ENCODE measurements at places on chromosomes 4 and X.

DNA sequence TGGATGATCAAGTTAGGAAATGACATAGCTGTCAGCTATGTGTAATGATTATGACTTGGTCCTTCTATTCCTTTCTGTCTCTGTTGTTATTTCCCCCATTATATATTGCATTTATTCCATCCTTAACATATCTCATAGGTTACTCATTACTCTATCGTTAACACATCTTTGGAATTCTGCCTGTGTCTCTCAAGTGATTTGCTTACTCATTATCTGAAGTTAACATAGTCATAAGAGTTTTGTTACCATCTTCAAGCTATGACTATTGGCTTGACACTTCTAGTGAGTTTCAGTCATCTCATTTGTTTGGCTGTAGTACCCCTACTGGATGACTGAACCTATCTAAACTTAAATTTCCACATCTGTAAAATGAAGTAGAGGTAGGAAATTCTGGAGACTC, 286.1 kb upstream of the PPP1R2C start:
- DNase-seq = no peak

DNA sequence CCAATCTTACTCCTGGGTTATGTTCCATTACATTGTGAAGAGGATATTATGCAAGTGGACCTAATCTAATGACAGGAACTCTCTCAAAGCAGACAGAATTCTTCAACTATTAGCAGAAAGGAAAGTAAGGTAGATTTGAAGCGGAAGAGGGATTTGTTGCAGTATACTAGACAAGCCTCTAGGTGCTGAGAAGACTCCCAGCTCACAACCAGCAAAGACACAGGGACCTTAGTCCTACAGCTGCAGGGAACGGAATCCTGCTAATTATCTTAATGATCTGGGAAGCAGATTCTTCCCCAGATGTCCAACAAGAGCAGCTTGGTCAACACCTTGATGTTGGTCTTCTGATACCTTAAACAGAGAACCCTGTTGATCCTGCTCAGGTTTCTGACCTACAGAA, 73.6 kb downstream of the STK32B start:
- DNase-seq = no peak

- no peak for DNase-seq
Measured at GRCh38 chr4:79502081-79502480, 94.1 kb upstream of the GK2 start.

GRCh38 chr4:168218645-168219044, 99.9 kb downstream of the DDX60 start:
- DNase-seq = no peak

DNA sequence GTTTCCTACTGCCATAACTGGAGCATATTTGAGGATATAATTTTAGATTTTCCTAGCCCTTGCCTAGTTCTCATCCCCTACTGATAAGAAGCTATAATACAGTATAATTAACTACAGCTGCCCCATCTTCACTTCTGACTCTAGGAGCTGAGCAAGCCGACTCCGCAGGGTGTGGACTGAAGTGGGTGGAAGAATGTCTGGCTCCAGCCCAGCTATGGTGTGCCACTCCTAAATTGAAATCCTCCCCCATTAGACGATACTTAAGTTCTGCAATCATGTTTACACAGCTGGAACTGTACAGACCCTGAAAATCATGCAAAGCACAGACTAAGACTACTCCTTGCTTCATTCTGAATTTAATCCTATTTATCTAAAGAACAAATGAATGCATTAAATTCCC, 93.1 kb downstream of the PCDH19 start:
- DNase-seq = no peak

DNA sequence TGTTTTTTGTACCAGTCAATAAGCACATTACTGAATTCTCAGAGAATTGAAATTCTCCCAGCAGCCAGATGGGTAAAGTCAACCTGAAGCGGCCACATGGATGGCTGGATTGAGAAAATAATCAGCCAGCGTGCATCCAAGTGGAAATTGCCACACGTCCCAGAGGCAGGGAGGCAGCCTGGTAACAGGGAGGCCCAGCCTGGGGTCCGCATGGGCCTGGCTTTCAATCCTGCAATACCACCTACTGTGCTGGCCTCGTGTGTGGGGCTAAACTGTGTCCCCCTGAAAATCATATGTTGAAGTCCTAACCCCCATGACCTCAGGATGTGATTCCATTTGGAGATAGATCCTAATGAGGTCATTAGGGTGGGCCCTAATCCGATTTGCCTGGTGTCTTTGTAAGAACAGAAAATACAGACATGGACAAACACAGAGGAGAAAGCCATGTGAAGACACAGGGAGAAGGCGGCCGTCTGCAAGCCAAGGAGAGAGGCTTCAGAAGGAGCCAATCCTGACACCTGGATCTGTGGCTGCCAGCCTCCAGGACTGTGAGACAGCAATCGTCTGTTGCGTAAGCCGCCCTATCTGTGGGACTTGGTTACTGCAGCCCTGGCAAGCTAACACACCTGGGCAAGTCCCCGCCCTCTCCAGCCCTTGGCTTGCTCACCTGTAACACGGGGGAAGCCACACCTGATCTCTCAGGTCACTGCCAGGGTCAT, 90.3 kb downstream of the JAKMIP1 start:
- no peak for DNase-seq

- DNase-seq = no peak
Measured at GRCh38 chr4:38099020-38099600, 138.9 kb downstream of the PTTG2 start.

- no peak for DNase-seq
Measured at GRCh38 chr4:84215217-84215616, 283.9 kb downstream of the NKX6-1 start.

- DNase-seq = no peak
Measured at GRCh38 chrX:102684772-102685520, 27.3 kb upstream of the GPRASP2 start.

DNA sequence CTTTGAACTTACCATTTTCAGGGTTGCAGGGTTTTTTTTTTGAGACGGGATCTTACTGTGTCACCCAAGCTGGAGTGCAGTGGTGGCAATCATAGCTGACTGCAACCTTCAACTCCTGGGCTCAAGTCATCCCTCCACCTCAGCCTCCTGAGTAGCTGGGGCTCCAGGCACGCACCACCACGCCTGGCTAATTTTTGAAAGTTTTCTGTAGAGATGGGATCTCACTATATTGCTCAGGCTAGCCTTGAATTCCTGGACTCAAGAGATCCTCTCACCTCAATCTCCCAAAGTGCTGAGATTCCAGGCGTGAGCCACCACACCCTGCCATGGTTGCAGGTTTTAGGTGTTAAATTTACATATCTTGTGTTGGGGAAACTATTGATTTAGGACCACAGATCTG, 64.5 kb downstream of the STOX2 start:
- no peak for DNase-seq

DNA sequence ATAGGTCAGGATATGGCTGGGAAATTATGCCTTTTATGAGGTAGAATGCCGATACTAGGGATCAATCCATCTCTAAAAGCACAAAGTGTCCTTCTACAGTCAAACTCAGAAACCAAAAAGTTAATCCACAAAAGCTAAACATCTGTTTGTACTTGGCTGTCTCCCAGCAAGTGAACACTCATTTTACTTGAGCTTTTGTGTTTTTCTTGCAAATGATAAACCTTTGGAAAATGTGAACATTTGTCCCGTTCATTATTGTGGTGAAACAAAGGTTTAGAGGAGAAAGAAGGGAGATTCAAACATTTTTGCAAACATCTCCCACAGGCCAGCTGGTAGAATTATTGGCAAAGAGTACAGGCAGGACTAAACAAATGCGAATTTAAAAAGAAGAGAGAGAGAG, 300.6 kb upstream of the SPANXN1 start:
- no peak for DNase-seq

- no peak for DNase-seq
Measured at GRCh38 chr4:141465171-141465570, 171.2 kb upstream of the IL15 start.

DNA sequence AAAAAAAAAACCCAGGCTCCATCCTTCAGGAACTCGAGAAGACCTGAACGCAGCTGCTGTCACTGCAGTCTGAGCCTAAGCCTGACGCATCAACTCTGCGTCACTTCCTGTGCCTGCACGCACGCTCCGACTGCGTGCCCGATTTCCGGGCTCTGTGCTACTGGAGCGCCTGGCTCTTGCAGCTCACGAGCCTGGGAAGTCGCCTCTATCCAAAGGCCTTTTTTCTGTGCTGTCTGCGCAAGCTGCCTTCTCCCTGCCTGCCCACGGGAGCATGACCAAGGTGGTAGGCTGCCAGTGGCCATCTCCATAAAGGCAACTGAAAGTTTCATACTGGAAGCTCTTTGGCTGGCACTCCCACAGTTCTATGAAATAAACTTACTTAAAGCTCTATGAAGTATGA, 9.9 kb upstream of the GASK1B start:
- DNase-seq = no peak

GRCh38 chr4:98113012-98113411, 30.3 kb downstream of the STPG2 start:
- DNase-seq = no peak

DNA sequence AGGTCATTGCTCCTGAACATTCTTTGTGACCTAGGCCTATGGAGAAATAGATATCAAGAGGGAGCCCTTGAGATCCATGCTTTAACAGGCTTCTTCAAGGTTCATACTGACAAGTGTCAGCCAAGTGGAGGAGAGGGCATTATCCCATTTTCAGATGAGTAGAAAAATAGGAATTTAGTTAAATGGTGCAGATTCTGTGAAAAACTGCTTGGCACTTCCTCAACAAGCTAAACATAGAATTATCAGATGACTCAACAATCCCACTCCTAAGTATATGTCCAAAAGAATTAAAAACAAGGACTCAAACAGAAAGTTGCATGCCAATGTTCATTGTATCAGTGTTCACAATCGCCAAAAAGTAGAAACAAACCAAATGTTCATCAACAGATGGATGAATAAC, 43.8 kb upstream of the KCNIP4 start:
- DNase-seq = no peak
